NCI-H524 (cell line): ENCODE measurements at places on chromosomes 3 and 15.

DNA sequence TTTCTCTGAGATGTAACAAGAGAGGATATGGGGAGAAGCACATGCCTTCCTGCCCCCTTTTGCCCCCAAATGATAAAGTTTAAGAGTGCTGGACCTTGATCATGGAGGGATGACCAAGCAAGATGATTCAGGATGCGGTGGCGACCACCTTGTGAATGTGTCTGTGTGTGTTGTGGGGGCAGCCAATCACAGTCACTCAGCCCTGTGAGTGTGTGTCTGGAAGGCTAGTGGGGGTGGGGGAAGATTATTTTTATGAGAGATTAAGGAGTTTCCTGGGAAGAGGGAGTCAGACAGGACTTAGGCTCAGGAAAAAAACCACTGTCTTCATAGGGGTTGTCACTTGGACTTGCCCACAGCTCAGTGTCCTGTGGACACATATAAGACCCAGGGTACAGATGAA, 57.8 kb upstream of the KY start:
- no peak for DNase-seq

DNA sequence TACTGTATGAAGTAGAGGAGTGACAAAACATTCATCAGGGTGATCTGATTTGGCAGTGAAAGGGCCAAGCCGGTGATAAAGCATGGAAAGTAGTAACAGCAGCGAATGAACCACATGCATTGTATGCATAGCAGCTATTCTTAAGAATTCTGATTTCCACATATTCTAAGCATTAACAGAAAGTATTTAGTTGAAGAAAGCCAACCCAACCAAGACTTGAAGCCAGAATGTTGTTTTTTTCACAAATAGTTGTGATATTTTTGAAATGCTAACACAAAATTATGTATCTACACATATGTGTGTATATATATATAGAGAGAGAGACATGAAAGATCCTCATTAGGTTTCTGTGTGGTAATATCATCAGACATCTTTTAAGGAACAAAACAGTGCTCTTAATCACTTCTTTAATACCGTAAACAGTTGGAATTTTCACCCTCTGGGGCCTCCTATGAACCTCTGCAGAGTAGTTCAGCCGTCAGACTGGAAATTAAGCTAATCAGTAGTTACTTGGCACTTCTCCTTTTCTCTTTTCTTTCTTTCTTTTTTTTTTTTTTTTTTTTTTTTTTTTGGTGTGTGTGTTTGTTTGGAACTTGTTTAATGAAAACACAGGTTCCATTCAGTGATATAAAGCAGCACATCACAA, 139.6 kb downstream of the CMSS1 start:
- DNase-seq: no peak

DNA sequence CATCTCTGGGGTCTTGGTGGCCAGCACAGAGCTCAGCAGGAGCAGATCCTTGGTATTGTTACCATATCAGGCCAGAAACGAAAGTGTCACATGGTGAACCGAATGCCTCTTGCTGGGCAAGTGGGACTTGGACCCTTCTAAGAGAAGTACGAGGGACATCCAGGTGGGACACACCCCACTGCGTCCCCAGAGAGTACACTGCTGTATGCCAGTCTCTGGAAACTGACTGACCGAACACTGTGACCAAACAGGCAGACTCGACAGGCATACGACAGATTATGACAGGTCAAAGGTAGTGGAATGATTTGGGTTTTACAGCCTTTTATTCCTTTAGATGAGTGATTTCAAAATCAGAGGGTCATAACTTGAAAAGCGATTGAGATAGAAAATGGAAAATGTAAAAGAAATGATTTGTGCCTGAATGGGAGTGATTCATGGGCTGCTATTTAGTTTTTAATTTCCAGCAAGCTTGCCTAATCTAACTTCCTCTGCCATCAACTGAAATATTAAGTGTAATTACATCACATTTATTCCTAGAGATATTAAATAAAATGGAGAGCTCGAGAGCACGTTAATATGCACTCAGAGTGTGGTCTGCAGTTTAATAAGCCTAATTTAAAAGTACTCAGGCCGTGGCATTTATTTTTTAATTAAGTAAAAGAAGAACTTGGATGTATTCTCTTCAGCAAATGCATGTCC, 63.4 kb upstream of the CTXND1 start:
- DNase-seq: no peak

- DNase-seq: peak; percentile 21
These were observed 23.9 kb downstream of the ALDH1L1 start for GRCh38 chr3:126156468-126156867.

GRCh38 chr3:42656680-42657610, 3.4 kb downstream of the ZBTB47 start:
- no peak for DNase-seq

DNA sequence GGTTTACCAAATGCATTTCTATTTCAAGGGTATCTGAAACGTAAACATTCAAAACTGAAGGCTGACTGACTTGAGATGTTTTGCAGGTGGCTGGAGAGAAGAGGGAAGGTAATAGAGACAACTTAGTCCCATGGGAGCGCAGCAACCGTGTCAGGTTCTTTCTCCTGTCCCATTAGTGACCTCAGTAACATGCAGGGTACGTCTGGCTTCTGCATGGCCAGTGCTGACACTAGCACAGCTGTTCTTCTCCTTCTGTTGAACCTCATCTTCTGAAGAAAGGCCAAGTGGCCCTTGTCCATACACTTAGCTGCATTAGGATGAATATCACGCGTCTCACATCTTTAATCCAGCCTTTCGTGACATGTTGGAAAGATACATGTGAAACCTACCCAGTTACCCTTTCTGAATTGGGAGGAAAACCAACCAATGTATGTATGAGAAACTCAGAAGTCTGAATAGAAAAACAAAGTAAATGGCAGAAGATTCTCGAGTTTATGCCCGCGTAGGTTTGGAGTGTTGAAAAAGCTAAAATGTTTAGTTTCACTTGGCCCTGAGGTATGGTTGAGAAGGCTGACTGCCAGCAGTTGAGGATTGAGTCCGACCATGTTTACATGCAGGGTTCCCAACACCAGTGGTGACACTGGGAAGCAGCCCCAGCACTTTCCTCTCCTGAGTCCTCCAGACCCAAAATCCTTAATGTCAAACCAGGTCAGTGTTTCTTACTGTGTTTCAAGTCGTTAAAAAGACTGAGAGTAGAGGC, 10.3 kb downstream of the NCBP2 start:
- no peak for DNase-seq

GRCh38 chr3:197748597-197749314, 927 bp upstream of the FYTTD1 start:
- DNase-seq: no peak

DNA sequence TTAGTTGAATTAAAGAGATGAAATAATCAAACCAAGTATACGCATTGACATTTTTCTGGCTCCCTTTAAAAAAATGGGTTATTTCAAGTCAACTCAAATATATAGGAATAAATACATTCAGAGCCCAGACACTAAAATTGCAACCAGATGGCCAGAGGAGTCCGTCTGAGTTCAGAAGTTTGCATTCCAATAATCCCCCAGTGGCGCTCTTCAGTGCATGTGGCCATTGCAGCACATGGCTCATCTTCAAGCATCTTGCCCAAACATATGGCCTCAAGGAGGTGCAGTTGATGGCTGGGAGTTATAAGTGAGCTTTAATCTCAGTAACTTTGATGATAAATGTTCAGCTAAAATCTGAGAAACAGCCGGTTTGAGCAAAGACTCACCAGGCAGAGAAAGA, 295.8 kb upstream of the LRRN1 start:
- DNase-seq: peak; percentile 91

DNA sequence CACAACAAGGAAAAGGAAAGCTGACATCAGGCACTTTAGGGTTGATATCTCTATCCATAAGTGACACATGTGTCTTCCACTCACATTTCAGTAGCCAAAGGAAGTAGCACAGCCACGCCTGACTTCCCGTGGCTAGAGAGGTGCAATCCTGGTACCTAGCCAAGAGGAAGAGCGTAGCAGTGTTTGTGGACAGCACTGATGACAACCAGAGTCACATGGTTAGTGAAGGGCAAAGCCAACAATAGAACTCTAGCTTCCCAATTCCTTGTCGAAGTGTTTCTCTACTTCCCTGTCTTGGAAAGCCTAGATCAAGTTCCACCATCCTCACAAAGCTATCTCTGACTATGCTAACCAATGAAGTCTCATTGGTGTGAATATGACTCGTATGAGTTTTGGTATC, 189.2 kb downstream of the RSL24D1 start:
- no peak for DNase-seq

GRCh38 chr3:47411696-47412452, 31.1 kb downstream of the PTPN23 start:
- DNase-seq: no peak

DNA sequence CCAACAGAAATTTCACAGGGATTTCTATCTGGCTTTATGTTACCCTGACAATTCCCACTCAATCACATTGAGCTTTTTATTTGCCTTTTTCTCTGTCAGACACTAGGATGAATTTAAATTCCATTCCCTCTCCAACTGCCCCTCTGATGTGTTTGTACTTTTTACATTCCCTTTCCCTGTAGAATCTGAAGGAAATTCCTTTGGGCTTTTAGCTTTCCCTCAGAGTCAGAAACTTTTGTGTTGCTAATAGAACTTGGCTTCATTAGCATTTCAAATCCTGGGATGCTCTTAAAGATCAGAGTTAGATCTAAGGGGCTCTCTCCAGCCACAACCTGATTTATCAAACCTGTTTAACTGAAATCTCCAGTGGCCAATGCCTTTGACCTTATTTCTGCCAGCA, 7.9 kb upstream of the RARB start:
- DNase-seq: no peak

DNA sequence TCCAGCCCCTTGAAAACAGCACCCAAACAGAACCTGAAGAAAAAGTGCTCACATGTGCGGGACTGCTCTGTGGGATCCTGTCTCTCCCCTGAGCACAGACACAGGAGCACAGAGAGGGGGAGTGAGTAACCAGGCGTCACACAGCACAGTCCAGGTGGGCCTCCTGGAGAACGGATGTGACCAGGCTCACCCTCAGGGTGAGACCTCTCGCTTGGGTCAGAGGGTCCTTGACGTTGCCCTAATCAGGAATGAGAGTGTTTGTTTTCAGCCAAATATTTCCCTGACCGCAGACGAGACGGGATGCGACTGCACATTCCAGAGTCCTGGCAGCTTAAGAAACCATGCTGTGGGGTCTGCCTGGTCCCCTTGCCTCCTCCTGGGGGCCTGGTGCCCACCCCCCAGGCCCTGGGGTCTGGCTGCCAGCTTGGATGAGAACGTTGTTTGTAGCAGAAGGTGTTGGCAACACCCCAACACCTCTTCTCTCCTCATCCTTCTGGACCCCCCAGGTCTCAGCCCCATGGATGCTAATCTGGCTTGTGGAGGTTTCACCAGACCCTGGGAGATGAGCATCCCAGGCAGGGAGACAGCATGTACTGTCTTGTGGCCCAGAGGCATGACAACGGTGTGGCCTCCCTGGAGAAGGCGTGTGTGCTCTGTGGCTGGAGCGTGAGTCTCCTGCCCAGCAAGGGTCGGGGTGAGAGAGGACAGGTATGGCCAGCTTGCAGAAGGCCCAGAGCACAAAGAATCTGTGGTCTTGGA, 42.1 kb upstream of the SLC6A6 start:
- no peak for DNase-seq

DNA sequence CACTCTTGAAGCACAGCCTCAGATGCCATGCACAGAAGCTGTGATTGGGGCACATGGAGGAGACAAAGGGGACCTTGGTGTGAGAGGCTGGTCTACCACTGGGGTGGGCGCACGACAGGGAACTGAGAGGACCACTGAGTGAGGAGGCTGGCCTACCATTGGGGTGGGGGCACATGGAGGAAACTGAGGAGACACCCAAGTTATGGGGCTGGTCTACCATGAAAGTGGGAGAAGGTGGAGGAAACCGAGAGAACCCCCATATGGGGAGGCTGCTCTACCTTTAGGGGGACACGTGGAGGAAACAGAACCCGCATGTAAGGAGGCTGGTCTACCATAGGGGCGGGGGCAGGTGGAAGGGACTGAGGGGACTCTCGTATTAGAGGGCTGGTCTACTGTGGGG, 153.4 kb downstream of the FBLN2 start:
- DNase-seq: no peak

DNA sequence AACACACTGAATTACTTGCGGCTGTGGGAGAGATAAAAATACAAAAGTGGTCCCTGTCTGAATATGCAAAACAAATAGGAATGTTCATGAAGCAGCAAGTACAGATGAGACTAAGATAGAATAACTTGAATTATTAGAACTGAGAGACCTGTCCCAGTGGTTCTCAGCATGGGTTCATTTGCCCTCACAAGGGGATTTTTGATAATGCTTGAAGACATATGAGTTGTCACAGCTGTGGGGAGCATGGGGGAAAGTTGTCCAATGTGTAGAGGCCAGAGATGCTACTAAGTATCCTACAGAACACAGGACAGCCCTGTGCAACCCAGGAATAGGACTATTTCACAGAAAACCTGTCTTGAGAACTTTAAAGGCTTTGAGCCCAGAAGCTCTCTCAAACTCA, 22.4 kb downstream of the PPM1L start:
- no peak for DNase-seq

DNA sequence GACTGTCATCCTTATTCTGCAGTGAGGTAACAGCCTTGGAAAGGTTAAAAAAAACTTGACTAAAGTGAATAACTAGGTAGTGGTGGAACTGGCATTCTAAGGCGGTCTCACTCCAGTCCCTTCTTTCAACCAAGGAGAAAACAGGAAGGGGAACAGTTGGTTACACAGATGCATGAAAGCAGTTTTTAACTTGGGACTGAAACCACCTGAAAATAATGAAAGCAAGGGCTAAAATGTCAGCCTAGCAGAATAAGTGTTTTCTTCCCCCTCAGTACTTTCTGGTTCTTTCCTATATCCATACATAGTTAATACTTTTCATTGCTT, 748 bp upstream of the AVEN start:
- DNase-seq: no peak
